ENCODE measurements at places on chromosomes 2 and 18. TPM values are rescaled to one million over a fixed set of nuclear protein-coding genes. Genes with fewer than 3 reads are reported as not detected.

Gene CNGA3
- not detected for total RNA-seq

Gene TCF7L1
- total RNA-seq, result not detected

Gene SOWAHC
- 0.14 TPM for total RNA-seq

Gene CCDC150
- 43.5 TPM for total RNA-seq

Gene TMEM169
- 1.9 TPM for total RNA-seq

Gene DNER
- total RNA-seq, result not detected

Gene CXCR2
- total RNA-seq, result 2.1 TPM

Gene MAB21L4
- total RNA-seq, result not detected

GRCh38 chr2:172397148-172397834, 30.1 kb upstream of the ITGA6 start:
- no peaks in the 10 kb centered on the region for H3K4me1 ChIP-seq
- H3K36me3 ChIP-seq, result no peaks in the 10 kb centered on the region
- no peak overlapping the region for H3K27ac ChIP-seq
- H3K27me3 ChIP-seq, result no peaks in the 10 kb centered on the region

DNA sequence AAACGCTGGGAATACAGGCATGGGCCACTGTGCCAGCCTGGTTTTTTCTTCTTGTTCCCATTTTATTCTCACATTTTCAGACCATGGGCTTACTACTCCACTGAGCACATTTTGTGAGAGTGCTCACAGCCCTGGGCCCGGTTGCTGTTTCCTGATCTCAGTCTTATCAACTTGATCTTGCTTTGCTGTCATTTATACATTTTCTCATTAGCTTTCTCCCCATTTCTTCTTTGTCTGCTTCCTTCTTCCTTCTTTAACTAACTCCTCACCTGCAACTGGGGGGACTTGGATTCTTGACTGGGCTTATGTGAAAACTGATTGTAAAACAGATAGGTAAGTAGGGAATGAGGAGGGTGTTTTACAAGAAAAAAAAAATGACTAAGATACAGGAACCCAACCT, 117.3 kb downstream of the PLB1 start:
- no peak overlapping the region for H3K27ac ChIP-seq
- no peaks in the 10 kb centered on the region for H3K36me3 ChIP-seq
- H3K4me3 ChIP-seq, result no peak overlapping the region
- no peak for DNase-seq
- peaks cover 2% of the 10 kb centered on the region for H3K27me3 ChIP-seq
- H3K4me1 ChIP-seq, result peaks cover 24% of the 10 kb centered on the region
